ENCODE measurements at places on chromosomes 2 and 18.

DNA sequence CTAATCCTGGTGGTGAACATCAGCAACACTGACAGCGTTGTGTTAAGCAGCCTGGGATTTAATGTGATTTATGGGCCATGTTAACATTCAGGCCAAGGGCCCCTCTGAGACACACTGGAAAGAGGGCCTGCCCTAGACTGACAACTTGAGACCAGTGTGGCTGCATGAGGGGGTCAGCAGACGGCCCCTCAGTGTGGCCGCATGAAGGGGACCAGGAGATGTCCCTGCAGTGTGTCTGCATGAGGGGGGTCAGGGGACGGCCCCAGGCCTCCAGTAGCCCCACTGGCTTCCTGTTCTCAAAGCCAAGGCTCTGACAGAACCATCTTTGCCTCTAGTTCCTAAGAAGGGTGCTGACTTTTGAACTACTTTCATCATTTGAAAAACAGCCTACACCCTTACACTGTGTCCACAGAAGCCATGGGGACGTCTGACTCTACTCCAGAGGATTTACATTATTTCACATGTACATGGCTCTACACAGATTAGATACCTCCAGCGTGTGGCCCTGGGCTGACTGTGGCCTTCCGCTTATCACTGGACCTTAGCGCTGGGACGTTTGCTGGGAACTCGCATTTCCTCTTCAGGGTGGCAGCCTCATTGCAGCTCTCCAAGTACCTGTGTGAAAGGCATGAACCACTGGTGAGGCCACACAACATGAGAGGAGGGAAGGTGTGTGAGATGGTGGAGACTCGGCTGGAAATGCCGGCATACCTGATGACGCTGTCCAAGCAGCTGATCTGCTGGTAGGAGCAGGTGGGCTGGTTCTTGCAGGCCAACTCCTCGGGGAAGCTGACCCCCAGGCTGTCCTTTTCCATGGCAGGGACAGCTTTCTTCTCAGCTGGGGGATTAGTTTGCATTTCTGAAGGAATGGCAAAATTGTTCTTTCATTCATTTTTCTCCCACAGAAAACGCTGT lies 18.2 kb upstream of the HES6 start:
- no peak for DNase-seq

GRCh38 chr18:26466026-26466425 lies 82.3 kb downstream of the KCTD1 start:
- no peak for DNase-seq

DNA sequence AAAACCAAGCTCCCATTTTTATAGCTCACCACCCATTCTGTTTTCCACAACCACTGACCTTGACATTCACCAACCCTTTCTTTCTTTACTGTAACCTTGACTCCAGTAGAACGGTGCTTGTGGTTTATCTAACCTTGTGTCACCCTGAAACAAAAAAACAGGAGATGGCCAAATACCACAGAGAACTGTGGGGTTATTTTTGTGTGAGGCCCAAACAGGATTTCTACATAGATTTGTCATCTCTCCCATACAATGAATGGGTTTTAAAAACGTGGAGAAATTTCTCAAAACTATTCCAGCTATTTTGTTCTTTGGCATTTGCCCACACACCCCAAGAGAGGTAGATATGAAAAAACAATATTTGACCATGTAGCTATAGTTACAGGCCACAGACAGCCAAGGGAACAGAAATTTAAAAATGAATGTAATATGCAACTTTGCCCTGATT lies 231.3 kb upstream of the TANK start:
- peak; percentile 68 for DNase-seq

- no peak for DNase-seq
Observed at GRCh38 chr2:73516033-73516432, 126.2 kb downstream of the NAT8 start.

DNA sequence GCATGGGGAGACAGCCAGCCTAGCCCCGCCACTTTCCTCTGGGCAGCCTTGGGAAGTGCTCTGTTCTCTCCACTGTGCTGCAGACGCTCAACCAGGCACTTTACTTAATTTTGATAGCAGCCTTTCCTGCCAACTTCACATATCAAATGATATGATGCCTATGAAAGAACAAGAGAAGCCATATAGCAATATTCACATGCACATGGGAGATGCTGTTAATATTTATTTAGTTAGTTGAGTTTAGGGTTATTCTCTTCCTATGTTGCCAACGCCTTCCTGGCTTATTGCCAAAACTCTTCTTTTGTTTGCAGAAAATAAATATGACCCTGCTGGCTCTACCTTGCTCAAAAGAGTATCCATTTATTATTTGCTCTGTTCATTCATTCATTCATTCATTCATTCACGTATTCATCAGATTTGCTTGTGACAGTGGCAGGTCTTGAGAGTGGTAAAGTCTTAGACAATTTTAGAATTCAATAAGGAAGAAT lies 99.3 kb downstream of the GATA6 start:
- no peak for DNase-seq

- peak; percentile 64 for DNase-seq
Observed at GRCh38 chr2:203685081-203685621, 21.3 kb upstream of the CD28 start.

DNA sequence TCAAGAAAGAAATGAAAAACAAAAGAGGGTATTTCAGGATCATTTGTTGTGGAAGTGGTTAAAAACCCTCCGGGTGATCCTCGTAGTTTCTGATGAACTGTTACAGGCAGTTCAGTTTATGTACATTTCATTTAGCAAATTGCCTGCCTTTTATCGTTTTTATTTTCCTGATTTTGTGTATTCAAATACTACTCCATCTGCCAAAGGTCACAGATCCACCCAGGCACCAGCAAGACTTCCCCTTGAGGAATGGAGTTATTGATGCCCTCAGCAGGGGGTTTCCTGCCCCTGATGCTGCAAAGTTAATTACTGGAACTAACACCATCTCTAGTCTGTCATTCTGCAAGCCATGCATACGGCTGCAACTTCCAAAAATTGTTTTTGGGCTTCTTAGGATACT lies 641.9 kb downstream of the SLC4A3 start:
- DNase-seq: no peak

DNA sequence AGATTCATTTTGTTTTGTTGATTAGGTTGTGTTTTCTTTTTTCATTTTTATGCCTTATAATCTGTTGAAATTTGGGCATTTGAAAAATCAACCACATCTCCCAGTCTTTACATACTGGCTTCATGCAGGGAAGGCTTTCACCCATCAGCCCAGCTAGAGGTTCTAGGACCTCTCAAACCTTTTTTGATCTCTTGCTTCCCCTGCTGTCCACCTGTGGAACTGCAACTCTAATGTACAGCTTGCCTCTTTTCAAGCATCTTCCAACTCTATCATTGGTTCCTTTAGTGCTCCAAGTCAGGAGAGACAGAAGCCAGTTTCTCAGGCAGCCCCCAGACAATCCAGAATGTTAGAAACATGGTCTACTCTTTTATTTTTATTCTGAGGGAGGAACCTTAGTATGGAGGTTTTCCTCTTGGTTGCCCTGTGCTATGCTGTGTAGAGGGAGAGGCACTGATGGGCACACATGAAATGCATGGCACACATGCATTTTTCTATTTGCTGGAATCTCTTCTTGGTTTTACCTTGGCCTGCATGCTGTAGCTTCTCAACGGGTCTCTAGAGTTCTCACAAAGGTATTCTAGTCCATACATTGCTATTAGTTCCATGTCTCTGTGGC lies 107.2 kb upstream of the L3MBTL4 start:
- no peak for DNase-seq

GRCh38 chr2:20642055-20642971 lies 8.6 kb downstream of the HS1BP3 start:
- DNase-seq: peak; percentile 19

GRCh38 chr18:62814132-62814759 lies 98.9 kb downstream of the PHLPP1 start:
- no peak for DNase-seq

DNA sequence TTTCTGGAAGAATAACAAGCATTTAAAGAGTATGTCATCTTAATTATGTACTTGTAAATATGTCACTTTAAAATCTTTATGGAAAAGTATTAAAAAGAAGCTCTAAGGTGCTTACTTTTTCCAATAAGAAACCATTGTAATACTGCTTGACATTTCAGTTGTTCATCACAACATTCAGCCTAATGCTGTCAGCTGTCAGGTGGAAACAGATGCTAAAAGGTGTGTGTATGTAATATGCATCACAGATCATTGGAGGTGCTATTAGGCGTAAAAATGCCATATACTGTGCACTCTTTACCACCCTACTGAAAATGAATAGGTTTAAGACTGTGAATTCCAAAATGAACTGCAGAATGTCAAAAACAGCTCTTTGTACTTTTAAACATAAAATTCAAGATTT lies 40.3 kb downstream of the METTL8 start:
- no peak for DNase-seq

DNA sequence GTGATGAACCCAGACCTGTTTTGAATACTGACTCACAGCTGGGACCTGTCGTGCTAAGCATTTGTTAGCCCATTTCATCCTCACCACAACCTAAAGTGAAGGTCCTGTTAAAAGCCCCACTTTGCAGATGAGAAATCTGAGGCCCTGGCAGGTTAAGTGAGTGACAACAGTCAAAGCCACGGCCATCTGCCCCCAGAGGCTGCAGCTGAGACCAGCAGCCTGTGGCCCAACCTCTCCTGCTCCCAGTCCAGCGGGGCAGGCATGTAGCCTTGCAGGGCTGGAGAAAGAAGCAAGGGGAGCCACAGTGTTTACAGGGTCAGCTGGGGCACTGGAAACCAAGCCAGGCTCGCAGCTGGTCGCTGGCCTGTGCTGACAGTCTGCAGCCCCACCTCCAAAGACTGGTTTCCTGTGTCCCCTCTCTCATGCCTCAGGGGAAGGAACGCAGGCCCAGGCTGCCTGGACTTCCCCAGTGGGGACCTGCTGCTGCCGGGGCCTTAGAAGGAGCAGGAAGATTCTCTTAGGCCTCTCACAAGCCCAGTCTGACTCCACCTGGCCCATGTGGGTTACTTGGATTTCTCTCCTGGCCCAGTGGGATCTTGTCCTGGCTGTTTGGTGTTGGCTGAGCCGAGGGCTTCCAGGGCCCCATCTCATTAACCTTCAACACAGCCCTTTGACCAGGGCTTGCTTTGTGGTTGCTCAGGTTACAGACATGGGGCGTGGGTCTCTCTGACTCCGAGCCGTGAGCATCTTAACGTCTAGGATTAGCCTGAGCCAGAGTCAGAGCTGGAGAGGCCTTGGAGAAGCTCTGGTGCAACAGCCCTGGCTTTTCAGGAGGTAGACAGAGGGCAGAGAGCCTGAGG lies 1.7 kb downstream of the INPP5D start:
- no peak for DNase-seq

Measured in GM04504 (cell line).